ENCODE measurements at places on chromosomes 1 and 21.

- DNase-seq, result peak; percentile 67
Observed at GRCh38 chr21:33135925-33136324, 66.0 kb downstream of the OLIG1 start.

DNA sequence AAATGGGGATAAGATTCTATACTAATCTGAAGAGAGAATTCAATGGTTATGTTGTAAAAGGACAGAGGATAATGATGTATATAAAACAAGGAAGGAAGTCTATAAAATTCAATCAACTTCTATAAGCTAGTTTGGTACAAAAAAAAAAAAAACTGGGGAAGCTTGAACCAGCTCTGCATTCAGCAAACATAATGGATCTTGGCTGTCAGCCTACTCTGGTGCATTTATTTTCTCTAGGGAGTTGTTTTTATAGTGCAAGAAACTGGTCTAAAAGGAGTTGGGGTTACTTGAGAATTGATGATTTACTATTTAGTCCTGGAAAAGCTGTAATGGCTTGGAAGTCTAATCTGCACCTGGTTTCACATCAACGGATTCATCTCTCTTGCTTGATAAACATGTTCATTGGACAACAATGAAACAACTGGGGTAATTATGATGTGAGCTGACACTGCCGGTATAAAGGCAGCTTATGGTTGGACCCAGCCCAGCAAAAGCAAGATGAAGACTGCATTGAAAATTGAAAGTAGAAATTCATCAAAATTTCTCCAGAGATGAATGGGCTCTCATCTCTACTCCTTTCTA, 199.4 kb upstream of the NRIP1 start:
- DNase-seq, result peak; percentile 76

DNA sequence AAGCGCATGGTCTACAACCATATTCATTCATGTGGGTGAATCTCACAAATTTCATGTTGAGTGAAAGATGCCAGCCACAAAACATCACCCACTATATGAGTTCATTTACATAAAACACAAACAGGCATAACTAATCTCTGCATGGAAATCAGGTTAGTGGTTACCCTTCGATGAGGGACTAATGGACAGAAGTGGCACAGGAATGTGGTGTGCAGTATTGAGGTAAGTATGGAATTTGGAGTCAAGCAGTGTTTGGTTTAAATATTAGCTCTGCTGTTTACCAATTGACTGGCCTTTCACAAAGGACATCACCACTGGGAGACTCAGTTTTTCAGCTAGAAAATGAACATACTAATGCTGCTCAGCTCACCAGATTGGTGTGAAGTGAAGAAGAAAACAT, 24.2 kb downstream of the CCDC185 start:
- DNase-seq, result no peak

DNA sequence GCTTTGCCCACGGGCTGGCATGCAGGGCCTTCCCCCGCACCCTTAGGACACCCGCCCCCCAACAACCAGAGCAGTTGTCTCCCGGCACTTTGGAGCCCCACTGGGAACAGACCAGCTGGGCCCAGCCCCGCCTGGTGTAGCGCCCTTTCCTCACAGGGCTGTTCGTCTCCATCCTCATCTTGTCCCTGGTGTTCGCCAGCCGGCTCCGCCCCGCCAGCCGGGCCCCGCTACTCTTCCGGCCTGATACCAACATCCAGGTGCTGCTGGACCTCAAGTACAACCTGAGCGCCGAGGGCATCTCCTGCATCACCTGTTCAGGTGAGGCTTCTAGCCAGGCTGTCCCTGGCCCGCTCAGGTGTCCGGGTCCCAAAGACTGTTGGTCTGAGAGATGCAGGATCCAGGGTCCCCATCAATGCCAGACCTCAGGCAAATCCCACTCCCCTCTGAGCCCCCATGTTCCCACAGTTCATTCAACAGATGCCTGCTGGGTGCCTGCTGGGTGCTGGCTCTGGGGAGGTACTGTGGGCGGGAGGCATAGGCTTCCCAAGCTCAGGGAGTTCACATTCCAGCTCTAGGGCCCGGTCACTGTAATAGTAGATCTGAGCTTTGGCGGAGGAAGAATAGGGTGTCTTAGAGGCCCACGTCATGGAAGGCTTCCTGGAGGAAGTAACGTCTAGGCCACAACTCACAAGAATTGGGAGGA, 41.7 kb downstream of the DISP3 start:
- no peak for DNase-seq

- DNase-seq, result no peak
Observed at GRCh38 chr21:35987475-35987874, 72.9 kb downstream of the SETD4 start.

GRCh38 chr1:244209955-244210354, 158.9 kb downstream of the ZBTB18 start:
- no peak for DNase-seq

DNA sequence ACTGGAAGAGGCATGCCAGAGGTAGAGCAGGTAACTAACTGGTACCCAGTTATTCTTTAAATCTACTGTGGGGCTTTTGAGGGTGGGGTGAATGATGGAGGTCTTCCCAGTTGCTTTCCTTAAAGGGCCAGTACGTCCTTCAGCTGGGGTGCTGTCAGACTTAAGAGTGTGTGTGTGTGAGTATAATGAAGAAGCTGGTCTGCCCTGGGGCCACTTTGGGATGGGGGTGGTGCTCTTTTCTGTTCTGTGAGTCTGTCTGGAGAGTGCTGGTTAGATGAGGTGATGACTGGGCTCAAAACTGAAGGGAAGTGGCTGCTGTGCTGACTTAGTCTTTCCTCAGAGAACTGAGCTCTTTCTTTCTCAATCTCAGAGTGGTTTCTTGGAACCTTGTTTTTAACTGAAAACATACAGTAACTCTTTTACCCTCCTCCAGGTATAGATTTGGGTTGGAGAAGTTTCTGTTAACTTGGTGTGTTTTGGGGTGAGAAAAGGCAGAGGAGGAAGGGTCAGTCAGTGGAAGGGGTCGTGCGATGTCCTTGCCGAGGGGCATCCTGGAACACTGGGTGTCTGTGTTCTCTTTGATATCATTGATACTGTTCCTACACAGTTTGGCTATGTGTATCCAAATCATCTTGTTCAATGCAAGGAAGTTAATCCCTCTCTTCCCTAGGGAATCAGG, 746 bp downstream of the MACF1 start:
- DNase-seq, result no peak

- DNase-seq, result no peak
Observed at GRCh38 chr1:207024202-207025145, 8.1 kb downstream of the C1orf116 start.

GRCh38 chr1:33005838-33006421, 30.8 kb downstream of the AK2 start:
- no peak for DNase-seq

- no peak for DNase-seq
Observed at GRCh38 chr21:27647401-27647800, 680.5 kb upstream of the ADAMTS5 start.

- no peak for DNase-seq
Observed at GRCh38 chr1:3190256-3191041, 121.4 kb downstream of the PRDM16 start.

- DNase-seq, result no peak
Observed at GRCh38 chr1:183685112-183685713, 32.1 kb upstream of the APOBEC4 start.

Measured in NCI-H1105 (cell line).